ENCODE measurements at places on chromosomes 6 and 20.
A peak's percentile ranks its signal among the peaks of the same experiment; 100 is the strongest.

DNA sequence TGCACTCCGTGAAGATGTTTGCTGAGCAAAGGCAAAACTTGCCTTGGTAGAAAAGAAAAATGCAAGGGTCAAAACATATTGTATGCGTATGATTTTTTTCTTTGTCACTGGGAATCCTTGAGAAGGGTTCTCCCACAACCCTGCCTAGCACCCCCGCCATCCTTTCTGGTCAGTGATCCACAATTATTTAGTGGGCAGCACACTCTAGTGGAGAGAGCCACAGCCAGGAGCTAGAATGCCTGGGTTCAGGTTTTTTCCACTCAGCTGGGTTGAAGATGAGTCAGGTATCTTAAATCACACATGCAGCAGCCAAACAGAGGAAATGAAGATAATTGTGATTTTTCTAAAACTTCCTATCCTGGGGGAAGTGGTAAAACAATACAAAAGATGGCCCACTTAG is 243.1 kb downstream of the PKHD1 start:
- DNase-seq: peak; percentile 64

GRCh38 chr20:31747640-31748039 is 8.6 kb downstream of the TPX2 start:
- DNase-seq: no peak

DNA sequence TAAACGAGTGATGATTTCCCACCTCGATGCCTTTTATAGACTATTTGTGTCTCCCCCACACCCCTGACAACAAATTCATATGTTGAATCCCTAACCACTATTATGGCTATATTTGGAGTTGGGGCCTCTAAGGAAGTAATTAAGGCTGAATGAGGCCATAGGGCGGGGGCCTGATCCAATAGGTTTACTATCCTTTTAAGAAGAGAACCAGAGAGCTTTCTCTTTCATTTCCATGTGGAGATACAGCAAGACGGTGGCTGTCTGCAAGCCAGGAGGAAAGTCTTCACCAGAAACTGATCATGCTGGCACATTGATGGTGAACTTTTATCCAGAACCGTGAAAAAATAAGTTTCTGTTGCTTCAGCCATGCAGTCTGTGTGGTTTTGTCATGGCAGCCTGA is 38.9 kb upstream of the CLIC5 start:
- DNase-seq: no peak

DNA sequence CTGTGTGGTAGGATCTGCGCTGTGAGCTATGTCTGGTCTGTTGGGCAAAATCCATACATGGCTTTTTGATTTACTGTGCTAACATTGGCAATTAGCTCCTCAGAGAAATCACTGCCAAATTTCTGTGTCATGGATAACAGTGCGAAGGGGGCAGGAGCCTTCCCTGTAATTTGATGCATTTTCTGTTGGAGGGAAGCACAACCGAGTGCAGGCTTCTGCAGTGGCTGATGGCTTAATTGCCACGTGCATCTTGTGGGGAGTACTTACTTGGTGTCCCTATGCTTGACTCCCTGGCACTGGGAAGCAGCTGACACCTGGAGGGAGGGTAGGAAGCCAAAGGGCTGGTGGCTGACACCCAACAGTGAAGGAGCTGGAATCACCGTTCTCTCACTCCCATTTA is 99.3 kb upstream of the PROKR2 start:
- no peak for DNase-seq

DNA sequence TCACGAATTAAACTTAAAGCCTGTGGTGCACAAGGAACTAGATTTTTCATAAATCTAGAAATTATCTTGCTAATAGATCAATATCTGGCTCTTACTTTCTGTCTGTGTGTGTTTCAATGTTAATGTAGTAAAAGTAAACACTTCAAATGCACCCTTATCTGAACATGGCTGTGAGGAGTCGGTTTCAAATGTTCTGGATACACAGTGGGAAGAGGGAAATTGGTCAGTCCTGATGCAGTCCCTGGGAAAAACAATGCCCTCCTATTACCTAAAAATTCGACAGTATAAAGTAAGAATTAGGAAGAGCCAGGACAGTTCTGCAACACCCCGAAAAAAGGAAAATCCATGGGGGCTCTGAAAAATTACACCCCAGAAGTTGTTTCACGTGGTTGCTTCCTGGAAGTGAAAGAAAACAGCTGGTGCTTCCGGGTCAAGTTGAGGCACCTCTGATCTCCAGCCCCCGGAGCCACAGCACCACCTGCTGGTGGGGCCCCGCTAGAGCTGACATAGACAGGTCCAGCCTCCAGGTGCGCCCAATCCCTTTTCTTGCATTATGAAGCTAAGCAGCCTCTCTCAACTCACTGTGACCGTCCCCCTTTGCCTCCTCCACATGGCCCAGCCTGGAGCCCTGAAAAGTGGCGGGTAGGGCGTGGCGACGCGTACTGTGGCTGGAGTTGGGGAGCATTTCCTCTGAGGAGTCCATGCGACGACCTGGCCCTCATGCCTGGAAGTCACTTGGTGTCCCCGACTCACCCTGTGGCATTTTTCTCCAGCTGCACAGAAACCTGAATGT is 8.3 kb downstream of the SEMG2 start:
- DNase-seq: peak; percentile 93

GRCh38 chr20:13953227-13953626 is 37.2 kb downstream of the SEL1L2 start:
- peak; percentile 57 for DNase-seq

DNA sequence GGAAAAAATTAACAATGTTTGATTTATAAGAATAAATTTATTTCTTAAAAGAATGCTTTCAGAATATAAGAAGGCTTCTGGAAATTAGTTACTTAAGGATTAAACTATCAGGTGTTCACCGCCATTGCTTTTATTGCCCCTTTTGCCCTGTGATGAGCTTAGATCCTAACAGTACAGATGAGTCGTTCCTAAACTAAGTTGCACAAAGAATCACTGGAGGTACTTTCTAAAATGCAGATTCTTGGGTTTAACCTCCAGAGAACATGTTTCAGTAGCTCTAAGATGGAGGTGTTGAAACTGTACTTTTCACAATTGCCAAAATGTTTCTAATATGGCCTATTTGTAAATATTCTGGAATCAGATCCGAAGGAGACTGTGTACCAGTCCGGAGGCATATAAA is 211.9 kb downstream of the GMDS start:
- no peak for DNase-seq

- DNase-seq: peak; percentile 83
These were observed 5.6 kb upstream of the VNN2 start for GRCh38 chr6:132763269-132763668.

DNA sequence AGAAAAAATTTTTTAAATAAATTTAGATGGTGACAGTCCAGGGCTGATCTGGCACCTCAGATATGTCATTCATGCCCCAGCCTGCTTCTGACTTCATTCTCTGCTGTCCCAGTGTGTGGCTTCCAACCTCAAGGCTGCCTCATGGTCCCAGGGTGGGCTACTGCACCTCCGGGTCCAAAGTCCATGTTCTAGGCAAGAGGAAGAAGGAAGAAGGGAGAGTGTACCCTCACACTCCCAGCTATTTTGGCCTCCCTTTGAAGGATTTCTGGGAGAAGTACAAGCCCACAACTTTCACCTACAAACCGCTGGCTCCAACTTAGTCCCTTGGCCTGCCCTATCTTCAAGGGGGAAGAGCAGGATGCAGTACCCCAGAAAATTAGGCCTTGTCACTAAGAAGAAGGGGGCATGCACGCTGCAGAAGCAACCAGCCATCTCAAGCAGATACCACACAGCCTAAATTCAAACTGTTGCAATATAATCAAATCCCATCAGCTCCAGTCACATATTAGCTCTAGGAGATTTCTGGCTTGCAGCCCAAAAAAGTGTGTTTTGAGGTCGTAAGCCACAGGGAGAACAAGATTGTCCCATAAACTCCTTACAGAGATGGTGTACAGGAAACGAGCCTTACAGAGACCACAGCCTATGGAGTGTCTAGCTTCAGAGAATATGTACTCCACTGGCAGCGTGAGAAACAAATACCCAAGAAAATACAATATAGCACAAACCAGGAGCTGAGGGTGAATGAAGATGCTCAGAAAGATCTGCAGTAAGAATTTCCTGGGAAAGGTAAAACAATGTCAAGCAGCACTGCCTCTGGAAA is 906 bp upstream of the BTN3A2 start:
- DNase-seq: peak; percentile 62

- DNase-seq: no peak
These were observed 1095.2 kb downstream of the GRIK2 start for GRCh38 chr6:102488729-102489128.

GRCh38 chr6:132719736-132720448 is 6.0 kb upstream of the VNN1 start:
- no peak for DNase-seq

DNA sequence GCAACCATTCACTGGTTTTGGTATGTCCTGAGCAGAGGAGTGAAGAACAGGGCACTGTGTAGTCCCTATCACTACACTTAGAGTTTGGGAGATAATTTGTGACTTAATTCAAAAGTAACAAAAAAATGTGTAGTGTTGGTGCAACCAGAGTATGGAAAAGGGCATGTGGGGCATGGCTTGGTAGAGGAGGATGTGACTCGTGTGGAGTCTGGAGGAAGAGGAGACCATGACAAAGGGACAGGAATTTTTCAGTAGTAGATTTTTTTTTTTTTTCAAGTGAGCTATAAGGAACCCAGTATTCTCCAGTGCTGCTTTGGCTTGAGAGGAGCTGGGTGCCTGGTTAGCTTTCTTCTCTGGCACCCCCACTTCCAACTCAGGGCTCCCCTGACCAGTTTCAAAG is 5.1 kb downstream of the MTRES1 start:
- DNase-seq: no peak

- peak; percentile 91 for DNase-seq
These were observed 28.1 kb downstream of the TOX2 start for GRCh38 chr20:43942667-43943285.

- no peak for DNase-seq
These were observed 68.6 kb upstream of the RIPOR2 start for GRCh38 chr6:25004357-25004756.

DNA sequence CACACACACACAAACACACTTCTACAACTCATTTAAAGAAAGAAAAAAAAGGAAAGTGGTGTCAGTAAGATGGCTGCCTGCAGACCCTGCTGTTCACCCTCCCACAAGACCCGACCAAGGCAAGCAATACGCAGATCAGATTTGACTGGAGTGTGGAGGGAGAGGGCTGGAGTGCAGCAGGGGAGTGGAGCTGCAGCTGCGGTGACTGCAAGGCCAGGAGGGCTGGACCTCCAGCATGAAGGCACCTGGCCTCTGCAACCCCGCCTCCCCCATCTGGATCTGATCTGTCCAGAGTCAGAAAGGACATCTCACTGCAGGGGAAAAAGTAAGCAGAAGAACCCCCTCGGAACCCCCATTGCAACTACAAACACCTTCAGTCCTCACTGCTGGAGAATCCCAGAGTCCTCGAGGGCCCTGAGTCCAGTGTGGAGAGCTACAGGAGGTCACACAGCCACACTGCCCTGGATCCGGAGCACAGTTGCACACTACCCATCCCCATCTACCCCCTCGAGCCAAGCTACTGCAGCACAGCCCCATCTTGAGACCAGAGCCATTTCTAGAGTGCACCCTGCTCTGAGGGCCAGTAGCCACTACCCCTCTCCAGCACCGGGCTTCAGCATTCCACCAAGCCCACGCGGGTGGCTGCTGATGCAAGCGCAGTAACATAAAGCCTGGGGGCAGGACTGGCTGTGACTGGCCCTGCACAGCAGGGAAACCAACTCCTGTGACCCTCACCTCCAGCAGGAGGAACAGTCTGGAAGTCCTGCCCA is 41.9 kb upstream of the SRSF6 start:
- DNase-seq: no peak

GRCh38 chr6:24778121-24778520 is 3.4 kb downstream of the GMNN start:
- no peak for DNase-seq

DNA sequence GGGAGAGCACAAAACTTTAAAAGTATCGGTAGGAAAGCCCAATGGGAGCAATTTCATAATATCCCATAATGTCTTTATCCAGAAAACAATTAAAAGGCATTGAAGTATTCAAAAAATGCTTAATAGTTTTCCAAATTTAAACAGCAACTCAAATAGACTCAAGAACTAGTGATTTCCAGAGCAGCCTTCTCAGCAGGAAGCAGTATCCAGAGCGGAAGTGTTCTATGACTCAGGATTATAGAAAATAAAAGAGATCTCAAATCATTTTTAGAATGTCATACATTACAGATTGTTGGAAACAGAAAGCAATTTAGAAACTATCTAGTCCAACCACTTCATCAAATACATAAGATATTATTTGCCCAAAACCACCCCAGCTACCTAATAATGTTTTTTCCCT is 79.3 kb downstream of the COL12A1 start:
- no peak for DNase-seq

- no peak for DNase-seq
These were observed 203.6 kb downstream of the PLCB1 start for GRCh38 chr20:8335495-8336195.

DNA sequence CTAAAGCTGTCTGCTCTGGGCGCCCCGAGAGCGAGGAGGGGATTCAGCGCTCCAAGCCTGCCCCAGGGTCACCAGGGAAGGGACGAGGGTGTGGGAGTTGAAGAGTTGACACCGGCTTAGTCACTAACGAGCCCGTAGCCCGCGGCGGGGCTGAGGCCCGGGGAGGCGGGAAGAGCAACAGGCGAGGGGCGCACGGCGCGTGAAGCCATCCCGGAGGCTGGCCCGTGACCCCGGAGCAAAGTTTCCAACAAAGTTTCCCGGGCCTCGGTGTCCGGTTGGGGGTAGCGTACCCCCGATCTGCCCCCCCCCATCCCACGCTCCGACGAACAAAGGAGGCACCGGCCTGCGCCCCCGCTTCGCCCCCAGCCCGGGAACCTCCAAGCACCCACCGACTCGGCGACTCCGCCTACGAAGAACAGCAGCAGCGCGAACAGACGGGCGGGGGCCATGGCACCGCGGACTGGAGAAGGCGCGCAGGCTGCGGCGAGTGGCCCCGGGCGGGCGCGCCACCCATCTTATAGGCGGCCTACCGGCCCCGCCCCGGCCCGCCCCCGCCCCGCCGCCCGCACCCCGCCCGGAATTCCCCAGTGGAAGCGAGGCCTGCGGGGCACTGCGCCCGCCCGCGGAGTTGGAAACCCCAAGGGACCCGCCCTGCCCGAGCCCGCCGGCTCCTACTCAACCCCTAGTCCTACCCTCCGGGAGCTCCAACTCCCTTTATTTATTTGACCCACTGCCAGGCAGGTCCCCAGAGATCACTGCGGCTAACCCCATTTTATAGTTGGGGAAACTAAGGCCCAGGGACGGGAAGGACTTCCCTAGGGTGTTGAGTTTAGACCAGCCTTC is at the start of gene SDC4:
Gene SDC4 (minus strand): TSS at position 489 of the 843 bp plus-strand sequence. CDS start 40 bp downstream, at position 449.
- DNase-seq: no peak

GRCh38 chr20:50283370-50283769 is 92.7 kb downstream of the CEBPB start:
- DNase-seq: no peak
